ENCODE measurements at places on chromosomes 16 and 17.

- DNase-seq: no peak
Measured at GRCh38 chr16:66346221-66346620, 20.3 kb upstream of the CDH5 start.

- no peak for DNase-seq
Measured at GRCh38 chr16:55495616-55496289, 13.1 kb upstream of the LPCAT2 start.

- DNase-seq: no peak
Measured at GRCh38 chr16:82329504-82330192, 159.6 kb upstream of the MPHOSPH6 start.

GRCh38 chr17:31256936-31257335 lies 40.1 kb downstream of the OMG start:
- DNase-seq: no peak

- no peak for DNase-seq
Measured at GRCh38 chr16:62046801-62047200, 10.6 kb upstream of the CDH8 start.

DNA sequence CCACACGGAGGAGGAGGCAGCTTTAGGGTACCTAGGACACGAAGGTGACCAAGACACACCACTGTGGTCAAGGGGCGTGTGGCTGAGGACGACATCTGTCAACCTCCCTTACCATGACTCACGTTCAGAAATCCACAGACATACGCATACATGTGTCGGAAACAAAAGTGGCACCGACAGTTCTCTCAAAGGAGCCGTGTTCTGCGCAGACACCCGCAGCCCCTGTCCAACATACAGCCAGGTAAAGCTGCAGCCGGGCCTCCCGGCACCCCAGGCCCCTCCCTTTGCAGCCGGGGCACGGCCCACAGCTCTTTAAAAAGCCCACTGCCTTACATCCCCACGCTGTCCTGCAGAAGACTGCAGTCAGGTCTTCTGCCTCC lies 40.5 kb upstream of the KLHDC4 start:
- DNase-seq: peak; percentile 10

DNA sequence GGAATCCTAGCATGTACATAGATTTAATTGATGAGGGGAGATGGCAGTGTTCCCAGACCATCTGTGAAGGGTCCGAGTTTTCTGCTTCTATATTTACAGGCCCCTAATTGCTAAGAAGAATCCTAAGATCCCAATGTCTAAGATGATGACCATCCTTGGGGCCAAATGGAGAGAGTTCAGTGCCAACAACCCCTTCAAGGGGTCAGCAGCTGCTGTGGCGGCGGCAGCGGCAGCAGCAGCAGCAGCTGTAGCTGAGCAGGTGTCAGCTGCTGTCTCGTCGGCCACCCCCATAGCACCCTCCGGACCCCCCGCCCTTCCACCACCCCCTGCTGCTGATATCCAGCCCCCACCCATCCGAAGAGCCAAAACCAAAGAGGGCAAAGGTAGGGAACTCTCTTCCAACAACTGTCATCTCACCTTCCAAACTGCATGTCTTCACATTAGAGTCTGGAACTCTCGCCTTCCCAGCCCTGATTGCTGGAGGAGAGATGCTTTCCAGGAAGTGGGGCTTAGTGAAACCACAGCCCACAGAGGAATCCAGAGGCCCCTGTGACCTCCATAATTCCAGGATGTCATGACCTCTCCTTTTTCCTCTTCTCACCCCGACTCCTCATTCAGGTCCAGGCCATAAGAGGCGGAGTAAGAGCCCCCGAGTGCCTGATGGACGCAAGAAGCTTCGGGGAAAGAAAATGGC lies 4.7 kb downstream of the CHD3 start:
- DNase-seq: no peak

- DNase-seq: no peak
Measured at GRCh38 chr16:61721544-61721943, 314.7 kb downstream of the CDH8 start.

- DNase-seq: no peak
Measured at GRCh38 chr16:46706642-46707041, 17.2 kb downstream of the ORC6 start.

DNA sequence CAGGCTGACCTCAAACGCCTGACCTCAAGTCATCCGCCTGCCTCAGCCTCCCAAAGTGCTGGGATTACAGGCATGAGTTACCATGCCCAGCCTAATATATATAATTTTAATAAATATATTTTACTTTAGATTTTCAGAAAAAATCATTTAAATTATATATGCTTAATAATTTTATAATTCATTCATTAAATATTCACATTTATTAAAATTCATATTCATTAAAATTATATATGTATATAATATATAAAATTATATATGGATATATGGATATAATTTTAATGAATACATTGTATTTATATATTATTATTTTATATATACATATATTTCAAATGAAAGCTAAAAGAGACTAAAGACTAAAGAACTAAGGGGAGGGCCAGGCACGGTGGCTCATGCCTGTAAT lies 29.4 kb downstream of the COPRS start:
- DNase-seq: no peak

DNA sequence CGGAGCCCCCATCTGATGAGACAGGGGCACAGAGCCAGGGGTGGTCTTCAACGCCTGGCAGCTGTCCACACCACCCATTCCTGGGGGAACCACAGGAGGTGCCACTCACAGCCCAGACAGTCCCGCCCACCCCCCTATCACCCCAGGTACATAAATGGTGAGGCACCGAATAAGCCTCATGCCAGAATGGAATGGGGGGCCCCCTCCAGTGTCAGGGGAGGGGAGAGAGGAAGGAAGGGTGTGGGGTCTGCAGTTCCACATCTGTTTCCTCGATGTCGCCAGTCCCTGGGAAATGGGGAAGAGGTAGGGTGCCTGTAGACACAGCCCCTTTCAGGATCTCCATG lies 1.7 kb downstream of the TMC6 start:
- no peak for DNase-seq

DNA sequence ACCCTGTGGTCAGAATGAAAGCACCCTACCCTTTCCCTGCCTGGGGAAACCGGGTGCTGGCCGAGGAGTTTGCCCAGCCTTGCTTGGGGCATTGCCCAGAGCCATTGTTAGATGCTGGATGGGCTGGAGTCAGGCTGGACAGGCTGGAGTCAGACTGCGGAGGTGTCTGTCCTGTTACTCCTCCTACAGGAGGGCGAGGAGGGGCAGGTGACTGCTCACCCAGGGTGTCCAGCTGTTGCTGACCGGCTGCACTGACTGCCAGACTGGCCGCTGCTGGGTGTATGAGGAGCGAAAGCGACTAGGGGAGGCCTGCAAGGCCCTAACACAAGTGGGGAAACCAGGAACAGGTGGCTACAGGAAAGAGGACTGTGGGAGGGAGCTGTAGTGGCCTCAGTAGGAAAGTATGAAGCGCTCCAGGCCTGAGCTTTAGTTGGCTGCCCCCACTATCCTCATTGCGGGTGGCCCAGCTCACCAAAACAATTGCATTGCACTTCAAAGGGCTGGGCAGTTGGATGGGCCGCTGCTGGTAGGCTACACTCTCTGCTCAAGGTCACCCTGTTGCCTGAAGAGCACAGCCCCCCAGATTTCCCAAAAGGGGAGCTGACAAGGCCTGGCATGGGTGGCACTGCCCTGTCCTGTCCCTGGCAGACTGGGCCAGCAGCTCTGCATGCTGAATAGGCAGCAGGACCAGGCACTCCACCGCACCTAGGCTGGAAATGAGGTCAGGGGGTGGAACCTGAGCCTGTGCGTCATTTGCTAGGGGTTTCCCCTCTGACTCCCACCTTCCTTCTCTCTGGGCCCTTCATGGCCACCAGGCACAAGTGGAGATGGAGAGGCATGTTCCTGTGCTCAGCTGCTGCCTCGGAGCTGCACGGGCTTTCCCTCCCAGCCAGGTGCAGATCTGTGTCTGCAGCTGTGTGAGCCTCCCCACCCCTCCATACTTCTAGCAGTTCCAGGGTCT lies 18.4 kb downstream of the LDHD start:
- DNase-seq: peak; percentile 65

DNA sequence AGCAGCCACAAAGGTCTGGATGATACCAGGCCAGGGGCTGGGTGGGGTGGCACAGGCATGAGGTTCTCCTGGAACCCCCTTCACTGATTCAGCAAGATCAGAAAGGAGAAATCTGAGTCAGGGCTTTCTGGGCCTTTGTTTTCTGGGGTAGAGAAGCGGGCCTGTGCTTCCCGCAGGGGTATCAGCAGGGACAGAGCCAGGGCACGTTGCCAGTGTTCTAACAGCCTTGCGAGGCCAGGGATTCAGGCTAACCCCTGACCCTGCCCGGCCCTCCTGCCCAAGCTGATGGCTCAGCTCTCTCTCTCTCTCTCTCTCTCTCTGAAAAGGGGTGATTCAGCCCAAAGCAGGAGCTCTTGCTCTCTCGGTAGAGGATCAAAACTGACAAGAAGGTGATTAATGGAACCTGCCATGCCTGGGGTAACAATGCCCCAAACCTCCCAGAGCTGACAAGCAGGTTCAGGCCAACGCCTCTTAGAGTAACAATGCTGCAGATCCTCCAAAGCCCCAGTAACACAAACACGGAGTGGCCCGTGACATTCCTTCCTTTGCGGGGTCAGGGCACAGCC lies 2.0 kb upstream of the KRT13 start:
- DNase-seq: no peak

DNA sequence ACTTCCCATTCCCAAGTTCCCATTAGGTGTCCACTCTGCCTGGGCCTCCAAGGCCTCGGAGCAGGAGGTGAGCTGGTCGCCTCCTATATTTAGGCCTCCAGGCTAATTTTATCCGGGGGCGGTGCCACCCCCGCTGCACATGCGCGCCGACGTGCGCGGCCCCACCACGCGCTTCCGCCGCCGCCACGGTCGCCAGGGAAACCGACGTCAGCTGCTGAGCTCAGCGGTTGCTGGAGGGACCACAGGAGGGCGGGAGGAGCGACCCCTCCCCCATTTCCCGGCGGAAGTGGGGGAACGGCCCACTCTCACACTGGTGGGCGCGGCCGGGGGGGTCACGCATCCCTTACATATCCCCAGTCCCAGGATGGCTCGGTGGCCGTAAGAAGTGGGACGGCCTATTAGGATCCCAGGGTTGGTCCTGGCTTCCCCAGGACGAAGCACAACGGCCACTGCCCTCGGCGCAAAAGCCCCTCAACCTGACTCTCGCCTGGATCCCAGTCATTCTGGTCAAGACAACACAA lies 1.0 kb downstream of the PER1 start:
- DNase-seq: peak; percentile 84

- DNase-seq: peak; percentile 41
Measured at GRCh38 chr17:18257982-18258355, 569 bp downstream of the FLII start.

- no peak for DNase-seq
Measured at GRCh38 chr16:9042533-9042932, 48.9 kb upstream of the HAPSTR1 start.

GRCh38 chr16:22659933-22660332 lies 149.2 kb downstream of the NPIPB5 start:
- DNase-seq: no peak

DNA sequence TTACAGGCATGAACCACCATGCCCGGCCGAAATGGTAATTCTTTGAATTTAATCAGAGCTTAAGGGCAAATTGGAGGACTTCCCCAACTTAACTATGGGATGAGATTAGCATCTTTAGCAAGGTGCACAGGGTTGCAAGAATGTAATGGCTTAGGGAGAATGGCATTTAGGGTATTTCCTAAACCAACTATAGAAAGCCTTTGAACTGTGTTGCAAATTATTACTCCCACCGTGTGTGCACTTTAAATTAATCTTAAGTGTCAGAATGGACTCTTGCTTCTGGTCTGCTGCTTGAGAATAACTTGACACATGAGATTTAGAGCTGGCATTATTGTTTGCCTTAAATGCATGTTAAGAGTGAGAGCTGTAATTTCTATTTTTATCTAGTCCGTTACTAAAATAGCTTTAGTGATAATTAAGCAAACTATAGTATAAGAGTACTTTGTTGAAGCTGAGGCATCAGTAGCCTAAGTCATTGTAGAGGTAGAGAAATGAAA lies 59.8 kb downstream of the TUBD1 start:
- no peak for DNase-seq

- DNase-seq: no peak
Measured at GRCh38 chr16:55568207-55568606, 1.7 kb downstream of the CAPNS2 start.

GRCh38 chr17:75707079-75707571 lies 14.1 kb upstream of the ITGB4 start:
- no peak for DNase-seq

- DNase-seq: no peak
Measured at GRCh38 chr17:2089021-2089422, 34.1 kb downstream of the HIC1 start.

GRCh38 chr17:2259769-2260536 lies 43.6 kb downstream of the SMG6 start:
- DNase-seq: peak; percentile 62

DNA sequence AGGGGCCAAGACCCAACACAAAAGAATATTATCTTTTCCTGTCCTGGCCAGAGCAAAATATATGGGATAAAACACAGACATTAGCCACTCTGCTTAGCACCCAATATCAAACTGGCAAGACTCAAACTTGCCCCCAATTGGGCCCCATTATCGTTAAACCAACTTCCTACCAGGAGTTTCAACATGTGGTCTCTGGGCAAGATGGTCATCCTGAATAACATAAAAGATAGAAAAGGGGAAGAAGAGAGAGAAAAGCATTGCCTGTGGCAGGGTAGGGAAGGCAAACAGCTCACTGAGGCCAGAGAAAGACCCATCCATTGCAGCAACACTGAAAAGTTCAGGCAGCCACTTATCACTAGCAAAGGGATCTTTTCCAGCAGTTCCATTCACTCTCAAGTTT lies 502.1 kb downstream of the KIF2B start:
- DNase-seq: no peak

GRCh38 chr16:86925067-86925791 lies 346.9 kb downstream of the FOXL1 start:
- no peak for DNase-seq

GRCh38 chr17:28885363-28885762 lies 12.2 kb downstream of the FLOT2 start:
- no peak for DNase-seq

GRCh38 chr17:69810326-69810965 lies 264.6 kb upstream of the KCNJ16 start:
- DNase-seq: no peak

- DNase-seq: no peak
Measured at GRCh38 chr16:1127971-1128715, 24.8 kb upstream of the CACNA1H start.

- DNase-seq: no peak
Measured at GRCh38 chr17:21285164-21286065, 904 bp downstream of the MAP2K3 start.

GRCh38 chr17:82889496-82890338 lies 49.9 kb upstream of the ZNF750 start:
- DNase-seq: no peak

All from CD4-positive, alpha-beta T cell treated with Interleukin-4 for 4 hours (primary cell).